Ascending aorta (tissue), 2 donors: ENCODE measurements at places on chromosomes 7 and 10. TPM values are rescaled to one million over a fixed set of nuclear protein-coding genes. Genes with fewer than 3 reads are reported as not detected.

The ENTPD1 gene
- 41.6 TPM for total RNA-seq

The CTAGE6 gene
- not detected for total RNA-seq

The HOXA6 gene
- total RNA-seq = 15.3 TPM

The FKBP9 gene
- 302 TPM for total RNA-seq

The CTAGE4 gene
- total RNA-seq = not detected

The DLG5 gene
- 32.9 TPM for total RNA-seq

The FAM25A gene
- total RNA-seq = not detected

DNA sequence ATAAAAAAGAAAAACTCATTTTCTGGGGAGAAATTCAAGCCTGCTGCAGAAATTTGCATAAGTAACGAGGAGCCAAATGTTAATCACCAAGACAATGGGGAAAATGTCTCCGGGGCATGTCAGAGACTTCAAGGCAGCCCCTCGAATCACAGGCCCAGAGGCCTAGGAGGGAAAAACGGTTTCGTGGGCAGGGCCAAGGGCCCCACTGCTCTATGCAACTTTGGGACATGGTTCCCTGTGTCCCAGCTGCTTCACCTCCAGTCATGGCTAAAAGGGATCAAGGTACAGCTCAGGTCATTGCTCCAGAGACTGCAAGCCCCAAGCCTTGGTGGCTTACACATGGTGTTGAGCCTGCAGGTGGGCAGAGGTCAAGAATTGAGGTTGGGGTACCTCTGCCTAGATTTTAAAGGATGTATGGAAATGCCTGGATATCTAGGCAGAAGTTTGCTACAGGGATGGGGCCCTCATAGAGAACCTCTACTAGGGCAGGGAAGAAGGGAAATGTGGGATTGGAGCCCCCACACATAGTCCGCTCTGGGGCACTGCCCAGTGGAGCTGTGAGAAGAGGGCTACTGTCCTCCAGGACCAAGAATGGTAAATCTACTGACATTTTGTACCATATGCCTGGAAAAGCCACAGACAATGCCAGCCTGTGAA, 8.4 kb downstream of the MACC1 start:
- no peaks in the 10 kb centered on the region for H3K4me1 ChIP-seq
- H3K4me3 ChIP-seq = no peak overlapping the region
- no peak overlapping the region for H3K27ac ChIP-seq
- no peak for DNase-seq

- H3K4me1 ChIP-seq = no peaks in the 10 kb centered on the region
- no peaks in the 10 kb centered on the region for H3K36me3 ChIP-seq
- H3K27ac ChIP-seq = no peak overlapping the region
- no peak for DNase-seq
- no peak overlapping the region for H3K4me3 ChIP-seq
Measured at GRCh38 chr7:137032436-137032835, 164.0 kb downstream of the CHRM2 start.

GRCh38 chr10:35452171-35452570, 115.9 kb downstream of the CCNY start:
- no peak overlapping the region for H3K4me3 ChIP-seq
- no peaks in the 10 kb centered on the region for H3K27me3 ChIP-seq
- no peak for DNase-seq
- H3K36me3 ChIP-seq = no peaks in the 10 kb centered on the region

GRCh38 chr10:101772017-101772894, 3.7 kb downstream of the FGF8 start:
- no peaks in the 10 kb centered on the region for H3K36me3 ChIP-seq
- H3K4me1 ChIP-seq = peaks cover 12% of the 10 kb centered on the region
- H3K4me3 ChIP-seq = no peak overlapping the region
- no peak overlapping the region for H3K27ac ChIP-seq

GRCh38 chr7:13099154-13099795, 411.8 kb downstream of the ARL4A start:
- DNase-seq = no peak
- H3K36me3 ChIP-seq = no peaks in the 10 kb centered on the region
- no peaks in the 10 kb centered on the region for H3K27me3 ChIP-seq
- H3K4me3 ChIP-seq = no peak overlapping the region
- H3K4me1 ChIP-seq = no peaks in the 10 kb centered on the region

- no peak overlapping the region for H3K4me3 ChIP-seq
- H3K27me3 ChIP-seq = no peaks in the 10 kb centered on the region
- no peaks in the 10 kb centered on the region for H3K36me3 ChIP-seq
- no peak for DNase-seq
- H3K27ac ChIP-seq = no peak overlapping the region
Measured at GRCh38 chr10:94104316-94105000, 110.7 kb downstream of the PLCE1 start.

- H3K27ac ChIP-seq = no peak overlapping the region
- H3K4me1 ChIP-seq = peaks cover 6% of the 10 kb centered on the region
- no peaks in the 10 kb centered on the region for H3K27me3 ChIP-seq
- no peak overlapping the region for H3K4me3 ChIP-seq
- DNase-seq = no peak
Measured at GRCh38 chr7:5705318-5705717, 76.1 kb downstream of the RNF216 start.

- no peaks in the 10 kb centered on the region for H3K27me3 ChIP-seq
- H3K36me3 ChIP-seq = no peaks in the 10 kb centered on the region
- no peak overlapping the region for H3K4me3 ChIP-seq
- no peaks in the 10 kb centered on the region for H3K4me1 ChIP-seq
- H3K27ac ChIP-seq = no peak overlapping the region
Measured at GRCh38 chr10:11517150-11517549, 94.3 kb downstream of the USP6NL start.

DNA sequence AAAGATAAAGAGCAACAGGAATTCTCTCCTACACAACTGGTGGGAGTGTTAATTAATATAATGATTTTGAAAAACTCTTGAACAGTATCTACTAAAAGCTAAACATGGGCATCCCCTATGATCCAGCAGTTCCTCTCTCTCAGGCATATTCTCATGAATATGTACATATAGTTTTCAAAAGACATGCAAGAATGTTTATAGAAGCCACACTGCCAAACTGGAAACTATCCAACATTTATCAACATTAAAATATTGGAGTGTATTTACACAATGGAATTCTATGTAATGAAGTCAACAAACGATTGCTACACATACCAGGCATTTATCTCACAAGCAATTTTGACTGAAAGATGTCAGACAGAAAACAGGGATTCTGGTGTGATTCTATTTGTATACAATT, 404.5 kb upstream of the ANKRD30A start:
- no peak for DNase-seq
- no peak overlapping the region for H3K4me3 ChIP-seq
- H3K36me3 ChIP-seq = no peaks in the 10 kb centered on the region

GRCh38 chr7:148264933-148265557, 325.5 kb upstream of the C7orf33 start:
- H3K4me3 ChIP-seq = no peak overlapping the region
- H3K4me1 ChIP-seq = no peaks in the 10 kb centered on the region
- H3K36me3 ChIP-seq = no peaks in the 10 kb centered on the region

GRCh38 chr10:8116926-8117493, 62.5 kb downstream of the GATA3 start:
- no peaks in the 10 kb centered on the region for H3K4me1 ChIP-seq
- H3K27me3 ChIP-seq = no peaks in the 10 kb centered on the region
- DNase-seq = no peak
- no peak overlapping the region for H3K4me3 ChIP-seq
- H3K36me3 ChIP-seq = no peaks in the 10 kb centered on the region

DNA sequence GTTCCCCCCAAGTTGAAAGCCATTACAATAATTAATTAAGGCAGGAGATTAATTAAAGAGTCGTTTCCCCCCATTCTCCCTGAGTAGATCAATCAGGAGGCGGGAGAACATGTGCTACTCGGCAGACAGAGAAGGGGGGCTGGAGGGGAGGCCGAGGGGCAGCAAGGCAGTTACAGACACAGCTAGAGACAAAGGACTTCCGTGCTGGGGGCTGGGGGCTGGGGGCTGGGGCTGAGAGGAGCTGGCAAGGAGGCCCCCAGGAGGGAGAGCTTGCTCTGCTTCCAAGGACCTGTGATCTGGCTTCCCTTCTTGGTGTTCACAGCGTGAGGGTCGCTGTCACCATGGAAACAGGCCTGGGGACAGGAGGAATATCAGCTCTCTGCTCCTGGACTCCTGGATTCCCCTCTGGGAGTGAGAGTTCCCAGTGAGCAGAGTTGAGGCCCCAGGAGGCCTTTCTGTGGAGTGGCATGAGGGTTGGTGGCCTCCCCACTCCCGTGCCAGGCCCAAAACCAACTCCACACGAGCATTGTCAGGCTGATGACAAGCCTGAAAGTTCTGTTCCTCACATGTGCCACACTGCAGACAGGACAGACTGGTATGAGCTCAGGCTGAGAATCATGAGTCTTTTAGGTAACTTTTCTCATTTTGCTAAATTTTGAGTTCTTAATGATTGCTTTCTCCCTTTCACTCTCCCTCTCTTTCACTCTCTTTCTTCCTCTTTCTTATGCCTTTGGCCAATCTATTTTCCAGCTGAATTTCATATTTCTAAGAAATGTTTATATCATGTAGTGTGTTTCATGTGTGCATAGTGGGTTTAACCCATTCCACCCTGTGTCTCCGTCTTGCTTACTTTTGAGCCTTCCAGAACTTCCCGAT, 16.4 kb downstream of the FAM241B start:
- no peaks in the 10 kb centered on the region for H3K36me3 ChIP-seq
- no peaks in the 10 kb centered on the region for H3K27me3 ChIP-seq
- H3K27ac ChIP-seq = no peak overlapping the region
- no peak overlapping the region for H3K4me3 ChIP-seq
- peaks cover 5% of the 10 kb centered on the region for H3K4me1 ChIP-seq
- DNase-seq = no peak

GRCh38 chr7:1403638-1404459, 55.4 kb downstream of the MICALL2 start:
- no peaks in the 10 kb centered on the region for H3K36me3 ChIP-seq
- peaks cover 6% of the 10 kb centered on the region for H3K27me3 ChIP-seq
- no peak for DNase-seq
- H3K4me3 ChIP-seq = no peak overlapping the region
- H3K27ac ChIP-seq = no peak overlapping the region
- no peaks in the 10 kb centered on the region for H3K4me1 ChIP-seq

DNA sequence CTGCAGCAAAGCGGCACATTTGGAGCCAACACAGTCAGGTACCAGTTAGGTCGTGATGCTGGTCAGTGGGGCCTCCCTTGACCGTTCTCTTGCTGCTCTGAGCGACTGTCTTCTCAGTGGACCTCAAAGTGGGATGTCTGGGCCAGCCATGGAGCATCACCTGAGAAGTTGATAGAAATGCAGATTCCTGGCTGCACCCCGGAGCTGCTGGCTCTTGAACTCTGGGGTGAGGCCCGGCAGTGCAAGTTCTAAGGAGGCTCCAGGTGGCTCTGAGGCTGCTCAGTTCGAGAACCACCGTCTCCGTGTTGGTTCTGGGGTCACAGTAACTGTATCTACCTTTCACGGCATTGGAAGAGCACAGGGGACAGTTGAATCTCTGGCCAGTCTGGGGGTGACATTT, 147.5 kb downstream of the WDR37 start:
- no peaks in the 10 kb centered on the region for H3K27me3 ChIP-seq
- H3K4me3 ChIP-seq = no peak overlapping the region
- no peak overlapping the region for H3K27ac ChIP-seq
- no peaks in the 10 kb centered on the region for H3K36me3 ChIP-seq

DNA sequence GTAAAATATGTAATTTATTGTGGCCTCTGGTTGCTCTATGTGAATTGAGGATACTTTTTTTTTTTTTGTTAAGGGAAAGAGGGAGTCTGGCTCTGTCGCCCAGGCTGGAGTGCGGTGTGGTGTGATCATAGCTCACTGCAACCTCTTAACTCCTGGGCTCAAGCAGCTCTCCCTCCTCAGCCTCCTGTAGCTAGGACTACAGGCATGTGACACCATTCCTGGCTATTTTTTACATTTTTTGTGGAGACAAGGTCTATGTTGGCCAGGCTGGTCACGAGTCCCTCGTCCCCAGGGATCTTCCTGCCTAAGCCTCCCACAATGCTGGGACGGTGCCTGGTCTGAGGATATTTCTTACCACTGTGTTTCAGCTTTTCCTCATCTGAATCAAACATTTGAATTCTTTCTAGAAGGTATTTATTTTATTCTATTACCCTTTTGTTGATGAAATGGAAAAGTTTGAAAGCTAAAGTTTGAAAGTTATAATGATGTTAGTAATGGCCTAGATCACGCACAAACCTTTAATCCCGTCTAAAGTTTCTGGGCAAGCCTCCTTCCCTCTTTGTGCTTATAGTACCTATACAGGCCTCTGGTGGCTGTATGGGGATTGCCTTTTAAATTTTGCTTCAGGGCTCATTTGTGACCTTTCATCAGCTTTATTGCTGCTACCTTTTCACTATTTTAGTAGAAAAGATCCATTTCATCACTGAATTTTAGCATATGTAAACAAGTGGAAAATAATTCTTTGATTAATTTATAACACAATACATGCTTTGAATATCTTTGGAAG, 2.0 kb downstream of the IFRD1 start:
- peak overlapping the region; percentile 78 for H3K4me3 ChIP-seq
- peaks cover 6% of the 10 kb centered on the region for H3K36me3 ChIP-seq
- H3K27ac ChIP-seq = peak overlapping the region; percentile 99

DNA sequence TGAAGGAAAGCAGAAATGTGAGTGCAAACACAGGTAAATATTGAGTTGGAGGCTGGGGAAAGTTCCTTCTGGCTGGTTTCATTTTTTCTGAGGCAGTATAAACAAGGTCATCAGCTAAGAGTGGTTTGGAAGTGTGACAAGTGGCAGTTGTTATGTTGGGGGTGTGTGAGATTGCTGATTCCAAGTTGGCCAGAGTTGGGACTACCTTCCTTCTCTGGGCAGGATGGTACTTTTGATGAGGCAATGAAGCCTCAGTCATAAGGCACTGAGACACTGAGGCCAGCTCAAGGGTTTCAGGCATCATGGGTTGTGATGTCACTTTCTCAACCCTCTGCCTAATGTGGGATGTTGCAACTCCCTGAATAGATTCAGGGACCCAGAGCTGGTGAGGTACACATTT, 8.2 kb upstream of the PTTG1IP2 start:
- no peak for DNase-seq
- H3K36me3 ChIP-seq = no peaks in the 10 kb centered on the region
- H3K27ac ChIP-seq = no peak overlapping the region

GRCh38 chr10:126391192-126391885, 3.1 kb upstream of the ADAM12 start:
- no peak overlapping the region for H3K4me3 ChIP-seq
- no peaks in the 10 kb centered on the region for H3K27me3 ChIP-seq
- H3K4me1 ChIP-seq = no peaks in the 10 kb centered on the region
- H3K27ac ChIP-seq = no peak overlapping the region
- H3K36me3 ChIP-seq = no peaks in the 10 kb centered on the region
- no peak for DNase-seq

- H3K36me3 ChIP-seq = peaks cover 22% of the 10 kb centered on the region
- H3K27me3 ChIP-seq = no peaks in the 10 kb centered on the region
- no peaks in the 10 kb centered on the region for H3K4me1 ChIP-seq
- H3K4me3 ChIP-seq = no peak overlapping the region
Measured at GRCh38 chr7:132213583-132213982, 362.7 kb downstream of the PLXNA4 start.

- no peak overlapping the region for H3K27ac ChIP-seq
- no peak for DNase-seq
- H3K4me1 ChIP-seq = no peaks in the 10 kb centered on the region
Measured at GRCh38 chr7:35553519-35553918, 141.4 kb downstream of the HERPUD2 start.

- no peak overlapping the region for H3K27ac ChIP-seq
- H3K4me3 ChIP-seq = no peak overlapping the region
- no peak for DNase-seq
- H3K4me1 ChIP-seq = no peaks in the 10 kb centered on the region
Measured at GRCh38 chr7:24307326-24307725, 23.3 kb downstream of the NPY start.
